ENCODE measurements at places on chromosomes 5 and 9.
A peak's percentile ranks its signal among the peaks of the same experiment; 100 is the strongest.

- DNase-seq = no peak
Measured at GRCh38 chr9:90844326-90844725, 42.7 kb downstream of the SYK start.

- no peak for DNase-seq
Measured at GRCh38 chr5:18466731-18467130, 832.5 kb downstream of the TAF11L14 start.

DNA sequence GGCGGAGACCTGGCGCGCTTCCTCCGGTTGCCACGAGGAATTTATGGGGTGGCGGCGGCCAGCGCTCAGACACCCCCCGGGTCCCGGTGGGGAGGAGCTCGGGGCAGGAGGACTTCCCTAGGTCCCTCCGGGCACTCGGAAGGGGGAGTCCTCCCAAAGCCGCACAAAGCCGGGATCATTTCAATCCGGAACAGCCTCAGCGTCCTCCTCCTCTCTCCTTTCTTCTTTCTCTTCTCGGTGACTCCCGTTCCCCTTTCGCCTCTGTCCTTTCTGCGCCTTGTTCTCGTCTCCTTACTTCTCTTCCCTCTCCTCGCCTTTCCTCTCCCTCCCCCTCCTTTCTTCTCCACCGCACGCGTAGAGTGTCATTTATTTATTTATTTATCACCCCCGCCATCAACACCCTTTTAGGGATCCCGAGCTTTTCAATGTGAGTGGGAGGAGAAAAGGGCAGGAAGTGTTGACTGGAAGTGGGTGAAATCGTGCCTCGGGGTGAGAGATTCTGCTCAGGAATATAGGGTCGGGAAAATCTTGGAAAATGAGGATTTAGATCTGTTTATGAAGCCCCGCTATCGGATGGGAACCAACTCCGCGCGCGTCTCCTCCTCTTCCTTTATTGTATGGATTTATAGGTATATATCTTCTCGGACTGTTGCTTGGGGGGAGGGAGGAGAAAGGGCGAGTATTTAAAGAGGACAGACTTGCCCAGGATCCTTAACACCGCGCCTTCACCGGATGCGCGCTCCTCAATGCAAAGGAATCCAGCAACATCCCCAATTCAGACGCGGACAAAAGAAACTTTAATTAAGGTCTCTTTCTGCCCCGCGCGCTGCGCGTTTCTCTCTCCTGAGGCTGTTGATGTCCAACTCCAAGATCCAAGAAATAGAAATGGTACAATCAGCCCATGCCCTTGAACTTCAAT, 2.0 kb upstream of the ZNF462 start:
- no peak for DNase-seq

GRCh38 chr9:103819936-103820335, 274.2 kb upstream of the SMC2 start:
- DNase-seq = no peak

GRCh38 chr9:121751686-121752445, 100.4 kb downstream of the DAB2IP start:
- no peak for DNase-seq

DNA sequence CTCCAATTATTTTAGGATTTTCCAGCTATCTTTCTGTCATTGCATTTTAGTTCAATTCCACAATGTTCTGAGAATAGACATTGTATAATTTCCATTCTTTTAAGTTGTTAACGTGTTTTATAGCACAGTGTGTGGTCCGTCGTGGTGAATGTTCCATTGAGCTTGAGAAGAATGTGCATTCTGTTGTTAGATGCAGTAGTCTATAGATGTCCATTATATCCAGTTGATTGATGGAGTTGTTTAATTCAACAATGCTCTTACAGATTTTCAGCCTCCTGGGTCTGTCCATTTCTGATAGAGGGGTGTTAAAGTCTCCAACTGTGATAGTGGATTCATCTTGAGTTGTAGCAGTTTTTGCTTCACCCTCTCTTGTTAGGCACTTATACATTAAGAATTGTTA, 1587.7 kb upstream of the NUDT12 start:
- no peak for DNase-seq

- no peak for DNase-seq
Measured at GRCh38 chr5:138974227-138975063, 99.3 kb upstream of the LRRTM2 start.

DNA sequence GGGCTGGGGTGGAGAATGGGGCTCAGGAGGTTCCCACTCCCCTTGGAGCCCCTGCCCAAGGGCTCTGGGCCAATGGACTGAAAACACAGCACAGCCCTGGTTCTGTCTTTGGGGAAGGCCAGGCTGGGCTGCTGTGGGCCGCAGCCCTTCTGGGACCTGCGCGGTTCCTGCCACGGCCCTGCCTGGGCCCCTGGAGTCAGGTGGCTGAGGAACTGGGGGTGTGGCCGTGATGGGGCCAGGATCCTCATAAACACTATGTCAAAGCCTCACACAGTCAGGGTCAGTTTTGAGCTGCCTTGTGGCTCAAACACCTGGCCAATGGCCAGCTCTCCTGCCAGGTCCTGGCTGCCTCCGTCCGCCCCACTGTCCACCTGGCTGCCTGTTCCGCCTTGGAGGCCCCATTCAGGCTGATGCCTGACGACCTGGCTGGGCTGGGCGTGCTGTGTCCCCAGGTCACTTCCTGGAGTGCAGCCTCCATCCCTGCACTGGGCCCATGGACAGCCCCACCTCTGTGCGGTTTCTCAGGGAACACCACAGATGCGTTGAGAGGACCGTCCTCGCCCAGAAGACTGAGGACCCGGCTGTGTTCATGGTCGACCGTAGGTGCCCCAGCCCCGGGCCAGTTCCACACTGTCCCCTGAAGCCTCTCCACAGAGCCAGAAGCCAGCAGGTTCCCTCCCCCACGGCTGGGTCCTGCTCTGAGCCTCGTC, 27.5 kb downstream of the PAEP start:
- no peak for DNase-seq

DNA sequence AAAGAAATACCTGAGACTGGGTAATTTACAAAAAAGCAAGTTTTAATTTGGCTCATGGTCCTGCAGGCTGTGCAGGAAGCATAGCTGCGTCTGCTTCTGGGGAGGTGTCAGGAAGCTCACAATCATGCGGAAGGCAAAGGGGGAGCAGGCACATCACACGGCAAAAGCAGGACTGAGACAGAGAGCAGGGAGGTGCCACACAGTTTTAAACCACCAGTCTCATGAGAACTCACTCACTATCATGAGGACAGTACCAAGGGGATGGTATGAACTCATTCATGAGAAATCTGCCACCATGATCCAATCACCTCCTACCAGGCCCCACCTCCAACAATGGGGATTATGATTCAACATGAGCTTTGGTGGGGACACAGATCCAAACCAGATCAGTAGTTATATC, 96.2 kb downstream of the OSTF1 start:
- DNase-seq = no peak

- DNase-seq = peak; percentile 79
Measured at GRCh38 chr9:71806901-71807307, 38.6 kb upstream of the CEMIP2 start.

DNA sequence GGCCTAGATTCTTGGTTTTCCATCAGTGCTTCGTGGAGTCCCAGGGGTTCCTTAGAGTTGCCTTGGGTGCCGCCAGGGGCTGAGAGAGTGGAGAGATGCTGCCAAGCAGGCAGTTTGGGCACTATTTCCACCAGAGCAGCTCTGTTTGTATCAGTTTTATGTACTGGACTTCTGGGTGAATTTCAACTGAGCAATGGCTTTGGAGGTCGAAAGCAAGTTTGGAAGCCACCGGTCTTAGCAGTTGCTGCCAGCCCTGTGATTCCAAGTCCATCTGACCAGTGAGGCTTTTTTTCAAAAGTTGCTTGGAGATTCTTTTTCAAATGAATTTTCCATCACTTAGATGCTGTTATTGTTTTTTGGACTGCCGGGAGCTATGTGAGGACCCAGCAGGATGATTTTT, 68.5 kb downstream of the ANGPTL2 start:
- no peak for DNase-seq

GRCh38 chr9:69535286-69535832, 136.8 kb downstream of the APBA1 start:
- no peak for DNase-seq

GRCh38 chr5:54638106-54638505, 120.5 kb downstream of the SNX18 start:
- DNase-seq = peak; percentile 40

DNA sequence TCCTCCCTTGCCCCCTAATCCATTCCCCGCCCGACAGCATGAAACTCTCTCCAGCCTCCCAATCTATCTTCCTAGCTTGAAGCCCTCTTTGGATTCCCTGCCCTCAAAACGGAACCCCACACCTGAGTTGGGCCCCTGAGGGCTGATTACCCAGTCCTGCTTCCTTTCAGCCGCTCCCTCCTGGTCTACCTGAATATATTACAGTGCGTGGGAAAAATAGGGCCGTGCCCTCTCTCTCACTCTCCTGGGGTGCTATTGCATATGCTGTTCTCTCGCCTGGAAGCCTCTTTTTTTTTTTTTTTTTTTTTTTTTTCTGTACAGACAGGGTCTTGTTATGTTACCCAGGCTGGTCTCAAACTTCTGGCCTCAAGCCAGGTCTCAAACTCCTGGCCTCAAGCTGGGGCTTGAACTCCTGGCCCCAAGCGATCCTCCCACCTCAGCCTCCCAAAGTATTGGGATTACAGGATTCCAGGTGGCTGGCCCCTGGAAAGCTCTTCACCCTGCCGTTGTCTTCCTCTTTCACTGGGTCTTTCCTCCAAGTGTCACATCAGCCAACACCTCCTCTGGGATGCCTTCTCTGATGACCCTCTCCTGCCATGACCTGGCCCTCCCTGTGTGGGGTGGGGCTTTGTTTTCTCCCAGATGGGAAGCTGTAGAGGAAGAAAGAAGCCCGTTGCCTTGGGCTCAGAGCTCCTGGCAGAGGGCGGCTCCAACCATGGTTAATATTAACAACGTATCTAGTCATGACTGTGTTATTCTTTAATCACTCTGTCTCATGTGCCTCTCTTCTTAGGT, 8.2 kb downstream of the DNM1 start:
- no peak for DNase-seq

GRCh38 chr5:143233031-143233430, 170.5 kb downstream of the NR3C1 start:
- DNase-seq = no peak

- DNase-seq = no peak
Measured at GRCh38 chr5:158099571-158100105, 240.7 kb upstream of the CLINT1 start.

- no peak for DNase-seq
Measured at GRCh38 chr9:81074221-81074620, 615.1 kb downstream of the TLE1 start.

GRCh38 chr5:130141659-130142320, 237.5 kb downstream of the CHSY3 start:
- no peak for DNase-seq

- no peak for DNase-seq
Measured at GRCh38 chr5:167877924-167878323, 413.5 kb upstream of the WWC1 start.

DNA sequence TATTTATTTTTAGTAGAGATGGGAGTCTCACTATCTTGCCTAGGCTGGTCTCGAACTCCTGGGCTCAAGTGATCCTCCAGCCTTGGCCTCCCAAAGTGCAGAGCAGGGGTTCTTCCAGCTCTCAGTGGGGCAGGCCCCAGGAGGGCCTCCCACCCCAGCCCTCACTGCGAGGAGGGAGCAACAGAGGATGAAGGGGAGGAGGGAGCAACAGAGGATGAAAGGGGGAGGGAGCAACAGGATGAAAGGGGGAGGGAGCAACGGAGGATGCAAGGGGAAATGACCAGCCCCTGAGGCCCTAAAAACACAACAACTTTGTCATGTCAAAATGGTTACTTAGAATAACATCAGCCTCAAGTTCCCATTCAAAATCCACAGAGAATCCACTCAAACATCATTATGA, 10.0 kb downstream of the TRIM14 start:
- no peak for DNase-seq

- no peak for DNase-seq
Measured at GRCh38 chr5:170821257-170821800, 37.8 kb downstream of the GABRP start.

DNA sequence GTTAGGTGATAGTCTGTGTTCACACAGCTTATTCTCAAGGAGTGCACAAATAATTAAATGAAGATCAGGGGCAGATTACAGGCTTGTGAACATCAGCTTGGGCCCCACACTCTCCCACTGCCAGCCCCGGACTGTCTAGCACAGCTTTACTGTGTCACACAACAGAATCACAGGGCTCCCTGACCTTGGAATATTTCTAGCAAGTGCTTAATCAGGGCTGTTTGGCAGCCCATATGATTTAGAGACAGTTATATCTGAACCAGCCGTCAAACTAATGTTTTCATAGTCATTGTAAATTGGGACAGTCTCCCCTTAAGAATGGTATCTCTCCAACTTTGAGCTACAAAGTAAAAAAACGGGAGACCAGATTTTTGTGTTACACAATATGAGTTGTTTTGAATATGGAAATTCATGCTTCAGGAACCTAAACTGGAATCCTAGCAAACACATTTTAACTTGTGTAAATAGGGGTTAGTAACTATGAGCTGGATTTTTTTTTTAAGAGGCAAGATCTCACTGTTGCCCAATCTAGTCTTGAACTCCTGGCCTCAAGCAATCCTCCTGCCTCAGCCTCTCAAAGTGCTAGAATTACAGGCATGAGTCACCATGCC, 517.6 kb downstream of the BNC2 start:
- no peak for DNase-seq

DNA sequence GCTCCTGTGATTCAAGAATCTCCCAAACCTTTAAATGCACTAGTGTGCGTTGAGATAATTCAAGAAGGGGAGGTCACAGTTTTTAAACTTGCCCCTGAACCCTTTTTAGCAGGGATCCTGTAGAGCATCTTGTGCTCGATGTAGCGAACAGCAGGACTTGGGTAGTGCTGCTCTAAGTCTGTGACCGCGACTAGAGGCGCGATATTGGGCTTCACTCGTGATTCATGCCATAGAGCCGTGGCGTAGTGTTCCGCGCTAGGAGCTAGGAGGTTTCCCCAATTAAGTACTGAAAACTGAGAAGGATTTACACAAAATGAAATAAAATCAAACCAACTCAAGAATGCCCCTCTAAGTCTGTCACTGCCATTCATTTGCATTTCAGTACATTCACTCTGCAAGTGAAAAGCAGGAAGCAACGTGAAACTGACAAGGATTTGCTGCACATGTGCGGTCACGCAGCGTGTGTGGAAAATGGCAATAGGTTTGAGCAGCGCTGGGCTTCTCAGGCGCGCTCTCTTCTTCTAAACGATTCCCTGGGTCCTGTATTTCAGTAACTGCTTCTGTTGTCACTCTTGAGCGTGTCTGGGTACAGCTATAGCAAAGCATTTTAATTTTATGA, 1135.9 kb upstream of the WWC1 start:
- no peak for DNase-seq

DNA sequence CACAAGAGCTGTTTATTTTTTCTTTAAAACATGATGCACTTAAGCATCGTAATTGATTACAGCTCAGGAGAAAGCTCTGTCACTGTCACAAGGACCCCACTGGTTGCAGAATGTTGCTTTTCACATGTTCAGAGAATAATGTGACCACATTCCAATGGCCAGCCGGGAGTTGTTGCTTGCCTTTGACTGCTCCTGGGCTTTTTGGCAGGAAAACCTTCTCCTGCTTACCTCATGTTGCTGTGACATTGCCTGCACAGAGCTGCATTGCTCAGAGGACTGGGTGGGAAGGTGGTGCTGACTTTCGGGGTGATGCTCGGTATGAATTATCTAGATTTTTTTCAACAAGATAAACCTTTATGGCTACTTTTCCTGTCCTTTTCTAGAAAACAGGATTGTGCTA, 88.2 kb downstream of the PALM2AKAP2 start:
- no peak for DNase-seq

GRCh38 chr5:172531704-172532026, 77.3 kb upstream of the SH3PXD2B start:
- DNase-seq = no peak

- DNase-seq = no peak
Measured at GRCh38 chr9:5489630-5490490, 20.5 kb upstream of the PDCD1LG2 start.
